Stimulated activated CD8-positive, alpha-beta memory T cell treated with anti-CD3 and anti-CD28 coated beads, Interleukin-4, amount 100 ng/mL, for 24 hours (primary cell): ENCODE measurements at places on chromosomes 3 and 15.

- DNase-seq: no peak
These were observed 35.5 kb downstream of the UBE2E2 start for GRCh38 chr3:23238578-23238977.

DNA sequence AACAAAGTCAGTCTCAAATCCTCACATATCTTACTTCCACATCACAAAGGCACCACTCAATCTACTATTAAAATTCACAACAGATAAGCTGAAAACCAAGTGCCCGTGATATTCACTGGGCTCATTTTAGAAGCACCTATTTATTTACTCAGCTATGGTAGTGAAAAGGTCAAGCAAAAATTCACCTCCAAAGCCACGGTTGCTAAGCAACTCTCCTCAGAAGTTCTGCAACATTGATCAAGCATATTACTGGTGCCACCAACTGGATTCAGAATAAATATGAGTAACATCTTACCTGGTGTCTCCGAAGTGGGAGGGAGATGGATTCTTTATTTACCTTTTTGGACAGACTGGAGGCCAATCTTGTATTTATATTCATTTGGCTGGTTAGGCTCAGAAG is 714.8 kb downstream of the FHIT start:
- no peak for DNase-seq

- no peak for DNase-seq
These were observed 125.9 kb upstream of the DLG1 start for GRCh38 chr3:197424266-197424665.

- no peak for DNase-seq
These were observed 1.3 kb downstream of the MUC4 start for GRCh38 chr3:195810455-195810845.

DNA sequence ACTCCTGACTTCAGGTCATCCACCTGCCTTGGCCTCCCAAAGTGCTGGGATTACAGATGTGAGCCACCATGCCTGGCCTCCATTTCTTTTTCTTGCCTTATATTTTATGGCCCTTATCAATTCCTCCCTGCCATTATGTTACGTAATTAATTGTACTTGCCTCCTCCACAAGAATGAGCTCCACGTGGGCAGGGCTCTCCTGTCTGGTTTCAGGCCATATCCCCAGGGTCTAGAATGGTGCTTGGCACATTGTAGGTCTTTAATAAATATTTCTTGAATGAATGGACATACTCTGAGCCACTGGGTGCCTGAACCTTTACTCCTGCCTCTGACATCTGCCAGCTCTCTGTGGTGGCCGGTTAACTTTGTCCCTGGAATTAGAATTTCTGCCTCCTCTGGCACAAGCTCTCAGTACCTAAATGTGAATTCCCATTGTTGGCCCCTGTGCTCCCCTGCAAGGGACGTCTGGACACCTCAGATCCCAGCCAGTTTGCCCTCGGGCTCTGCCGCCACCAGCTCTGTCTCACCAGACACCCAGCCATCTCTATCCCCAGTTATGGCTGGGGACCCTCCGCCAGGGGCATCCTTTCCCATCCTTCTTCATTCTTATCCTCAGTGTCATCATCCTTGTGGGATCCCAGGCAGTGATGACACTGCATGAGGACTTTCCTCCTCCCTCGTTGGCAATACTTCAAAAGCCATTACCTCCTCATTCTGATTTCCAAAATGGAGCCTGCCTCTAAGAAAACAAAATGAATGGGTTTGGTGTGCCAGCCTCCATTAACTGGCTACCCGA is 165.6 kb upstream of the SMAD3 start:
- DNase-seq: no peak

GRCh38 chr3:116947809-116948208 is 238.2 kb downstream of the TUSC7 start:
- no peak for DNase-seq
